ENCODE measurements at places on chromosomes 3 and 15.

- DNase-seq = no peak
These were observed 6.4 kb upstream of the TMEM158 start for GRCh38 chr3:45232521-45232920.

DNA sequence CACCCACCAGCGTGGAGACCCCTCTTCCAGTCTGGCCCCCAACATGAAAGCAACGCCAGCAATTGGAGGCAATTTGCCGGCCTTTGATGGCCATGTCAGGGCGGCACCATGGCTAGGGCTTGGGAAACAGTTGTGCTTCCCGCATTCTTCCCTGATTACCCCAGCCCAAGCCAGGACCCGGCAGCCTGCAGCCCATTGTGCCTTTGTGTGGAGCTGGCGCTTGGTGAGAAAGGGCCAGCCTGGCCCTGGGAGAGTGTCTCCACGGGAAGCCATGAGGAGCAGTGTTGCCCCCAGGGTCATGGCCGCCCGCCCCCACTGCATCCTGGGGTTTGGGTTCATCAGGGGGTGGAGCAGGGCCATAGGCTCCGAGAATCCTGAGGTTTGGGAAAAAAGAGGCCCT, 66.0 kb downstream of the DNAJB8 start:
- no peak for DNase-seq

- no peak for DNase-seq
These were observed 14.4 kb downstream of the CGGBP1 start for GRCh38 chr3:88044411-88044810.

DNA sequence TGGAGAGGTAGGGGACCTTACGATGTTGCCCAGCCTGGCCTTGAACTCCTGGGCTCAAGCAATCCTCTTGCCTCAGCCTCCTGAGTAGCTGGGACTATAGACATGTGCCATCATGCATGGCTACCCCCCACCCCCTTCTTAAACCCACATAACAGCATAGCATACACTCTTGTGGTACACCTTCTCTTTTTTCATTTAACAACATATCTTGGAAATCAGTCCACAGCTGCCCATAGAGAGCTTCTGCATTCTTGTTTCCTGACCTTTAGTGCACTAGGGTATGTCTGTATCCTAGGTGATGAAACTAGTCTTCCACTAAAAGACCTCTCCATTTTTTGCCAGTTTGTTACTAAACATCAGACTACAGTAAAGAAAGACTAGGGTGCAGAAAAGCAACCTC, 33.0 kb downstream of the SLC28A1 start:
- no peak for DNase-seq

DNA sequence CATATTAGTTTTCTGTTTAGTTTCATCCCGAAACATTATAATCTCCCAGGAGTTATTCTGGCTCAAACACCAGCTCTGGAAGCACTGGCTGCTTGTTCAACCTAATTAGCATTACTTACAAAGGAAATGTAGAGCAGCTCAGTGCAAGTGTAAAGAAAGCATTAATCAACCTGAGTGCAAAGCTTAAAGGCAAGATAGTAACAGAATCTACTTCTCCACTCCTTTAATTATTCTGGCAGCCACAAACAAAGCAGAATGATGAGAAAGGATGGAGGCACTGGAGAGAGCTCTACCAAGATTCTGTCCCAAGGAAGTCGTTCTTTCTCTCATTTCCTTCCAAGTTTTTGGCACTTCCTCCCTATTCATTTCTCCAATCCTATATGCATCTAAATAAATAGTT, 1384.0 kb downstream of the ZPLD1 start:
- no peak for DNase-seq

- peak; percentile 33 for DNase-seq
These were observed 35.2 kb downstream of the GLB1 start for GRCh38 chr3:33061782-33062181.

- DNase-seq = no peak
These were observed 74.1 kb upstream of the POMGNT2 start for GRCh38 chr3:43180027-43180426.

DNA sequence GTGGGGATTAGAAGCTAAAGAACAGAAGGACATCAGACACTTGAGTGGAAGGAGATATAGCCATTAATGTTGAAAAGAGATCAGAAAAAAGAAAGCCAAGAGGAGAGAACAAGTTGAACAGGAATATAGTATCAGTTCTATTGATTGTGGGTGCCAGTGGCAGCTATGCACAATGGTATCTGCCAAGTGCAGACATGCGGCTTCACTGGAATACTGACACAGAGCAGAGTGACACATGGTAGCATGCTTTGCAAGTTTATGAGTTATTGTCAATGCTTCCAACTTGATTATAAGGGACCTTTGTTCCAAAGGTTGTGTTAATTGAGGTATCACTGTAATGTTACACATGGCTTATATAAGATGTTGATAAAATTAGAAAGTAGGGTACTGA, 42.0 kb upstream of the TP63 start:
- no peak for DNase-seq

DNA sequence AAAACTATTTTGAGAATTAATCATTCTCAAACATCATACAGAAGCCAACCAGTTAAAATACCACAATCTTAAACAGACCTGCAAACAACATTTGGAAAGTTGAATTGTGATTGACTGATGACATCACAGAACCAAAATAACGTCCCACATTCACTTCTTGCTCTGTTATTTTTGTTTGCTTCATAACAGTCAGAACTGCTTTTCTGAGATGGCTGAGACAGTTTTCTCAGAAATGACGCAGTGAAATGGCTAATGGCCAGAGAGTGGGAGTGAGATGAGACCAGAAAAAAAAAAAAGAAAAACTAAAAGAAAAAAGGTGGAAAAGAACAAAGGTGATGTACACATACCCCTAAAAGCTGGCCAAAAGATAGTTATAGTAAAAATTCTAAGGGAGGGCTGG, 1061.2 kb downstream of the FHIT start:
- DNase-seq = no peak

DNA sequence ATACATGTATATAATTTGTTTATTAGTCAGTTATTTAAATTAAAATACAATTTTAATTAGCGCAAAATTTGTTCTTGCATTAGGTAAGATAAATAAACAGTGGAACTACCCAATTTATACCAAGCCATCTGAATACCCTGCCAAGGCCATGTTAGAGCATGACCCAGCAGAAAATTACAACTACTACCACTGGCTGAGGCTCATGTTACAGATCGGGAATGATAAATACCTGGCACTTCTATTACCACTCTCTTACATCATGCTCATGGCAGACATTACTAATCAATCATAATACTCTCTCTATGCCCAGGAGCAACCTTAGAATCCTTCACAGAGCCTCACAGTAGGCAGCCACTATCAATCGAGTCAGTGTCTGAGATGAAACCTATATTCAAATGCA, 21.2 kb upstream of the LMOD3 start:
- DNase-seq = no peak

GRCh38 chr15:77519540-77519939, 98.9 kb downstream of the HMG20A start:
- no peak for DNase-seq

GRCh38 chr3:31906182-31906581, 74.9 kb downstream of the OSBPL10 start:
- no peak for DNase-seq

DNA sequence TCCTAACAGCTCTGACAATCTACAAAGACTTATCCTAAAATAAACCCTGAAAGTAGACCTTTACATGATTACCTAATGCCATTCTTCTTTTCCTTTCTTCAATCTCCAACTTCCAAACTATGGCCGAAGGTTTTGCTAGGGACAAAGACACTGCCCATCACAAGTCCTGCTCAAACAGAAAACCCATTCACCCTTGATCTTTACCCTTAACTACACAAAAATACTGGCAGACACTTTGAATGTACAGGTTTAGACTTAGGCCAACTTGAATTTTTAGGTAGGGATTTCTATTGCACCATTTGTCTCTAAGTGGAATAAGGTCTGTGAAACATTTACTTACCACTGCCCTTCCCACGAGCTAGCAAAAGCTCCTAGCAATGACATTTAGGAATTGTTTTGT, 64.6 kb downstream of the TMEM212 start:
- DNase-seq = no peak

DNA sequence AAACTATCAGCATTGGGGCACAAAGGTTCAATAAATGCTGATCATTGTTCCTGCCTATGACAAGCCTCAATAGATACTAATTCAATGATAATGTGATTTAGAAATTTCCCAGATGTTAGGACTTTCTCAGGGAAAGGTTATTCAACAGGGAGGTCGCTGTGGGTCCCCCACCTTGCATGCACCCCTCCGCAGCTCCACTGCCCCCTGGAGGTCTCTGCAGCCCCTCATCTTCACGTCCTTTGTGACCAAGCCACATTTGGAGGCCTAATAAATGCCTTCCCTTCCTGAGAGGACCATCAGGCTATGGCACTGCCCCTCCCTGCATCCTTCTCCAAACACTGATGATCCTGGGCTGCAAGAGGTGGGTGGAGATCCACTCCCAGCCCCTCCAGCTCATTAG, 50.2 kb downstream of the NOX5 start:
- no peak for DNase-seq

- no peak for DNase-seq
These were observed 1.3 kb downstream of the FSD2 start for GRCh38 chr15:82804575-82804949.

- no peak for DNase-seq
These were observed 100.0 kb downstream of the MAGI1 start for GRCh38 chr3:65938676-65939075.

- no peak for DNase-seq
These were observed 66.2 kb upstream of the ONECUT1 start for GRCh38 chr15:52856286-52856685.

DNA sequence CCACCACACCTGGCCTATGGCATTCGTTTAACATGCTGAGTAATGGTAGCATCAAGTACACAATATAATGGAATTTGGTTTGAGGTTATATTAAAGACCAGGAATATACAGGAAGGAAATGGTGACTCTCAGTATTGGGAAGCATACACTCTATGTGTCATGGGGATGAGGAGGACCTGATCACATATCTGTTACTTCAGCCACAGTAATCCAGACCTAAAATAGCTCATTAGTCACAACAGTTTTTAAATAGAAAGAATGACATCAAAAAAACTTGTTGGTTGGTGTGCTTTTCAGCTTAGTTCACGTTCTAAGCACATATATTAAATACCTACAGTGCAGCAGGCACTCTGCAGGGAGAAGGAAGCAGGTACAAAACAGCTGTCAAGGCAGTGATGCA, 52.5 kb upstream of the ATP2C1 start:
- DNase-seq = no peak

- DNase-seq = no peak
These were observed 49.3 kb downstream of the TMOD3 start for GRCh38 chr15:51878446-51879386.

- DNase-seq = no peak
These were observed 163.1 kb downstream of the PLCL2 start for GRCh38 chr3:17047894-17048293.

DNA sequence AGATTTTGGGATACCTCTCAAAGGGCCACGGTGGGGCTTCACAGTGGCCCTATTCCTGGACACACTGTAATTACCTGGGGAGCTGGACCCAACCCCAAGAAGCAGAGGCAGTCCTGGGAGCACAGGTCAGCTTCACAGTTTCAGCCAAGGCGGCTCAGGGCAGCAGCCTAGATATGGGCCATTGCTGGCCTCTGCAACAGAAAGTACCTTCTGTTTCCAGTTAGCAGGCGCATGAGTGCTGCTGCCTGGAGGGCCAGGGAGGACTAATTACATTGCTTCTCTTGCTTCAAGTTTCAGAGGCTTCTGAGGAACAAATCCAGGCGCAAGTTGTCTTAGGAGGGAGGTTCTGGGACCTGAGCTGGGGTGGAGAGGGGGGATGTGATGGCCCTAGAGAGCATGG, 13.5 kb upstream of the DUSP7 start:
- no peak for DNase-seq

GRCh38 chr3:113174801-113175485, 36.4 kb upstream of the BOC start:
- no peak for DNase-seq

DNA sequence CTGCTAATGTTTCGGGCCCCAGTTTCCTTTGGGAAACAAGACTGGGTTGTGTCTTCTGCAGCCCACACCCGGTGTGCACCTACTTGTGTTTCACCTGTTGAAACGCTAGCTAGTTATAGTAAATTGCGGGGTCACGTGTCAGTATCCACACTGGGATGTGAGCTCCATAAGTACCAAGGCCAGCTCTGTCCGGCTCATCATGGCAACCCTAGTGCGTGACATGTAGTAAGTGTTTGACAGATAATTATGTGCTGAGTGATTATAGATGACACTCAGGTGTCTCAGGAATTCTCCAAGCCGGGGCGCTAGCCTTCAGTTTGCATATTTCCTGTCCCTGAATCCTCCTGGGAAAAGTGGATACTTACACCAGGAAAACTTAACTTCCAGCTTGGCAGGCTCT, 12.8 kb downstream of the APOD start:
- DNase-seq = no peak

GRCh38 chr15:39788108-39788507, 5.5 kb upstream of the FSIP1 start:
- DNase-seq = no peak

DNA sequence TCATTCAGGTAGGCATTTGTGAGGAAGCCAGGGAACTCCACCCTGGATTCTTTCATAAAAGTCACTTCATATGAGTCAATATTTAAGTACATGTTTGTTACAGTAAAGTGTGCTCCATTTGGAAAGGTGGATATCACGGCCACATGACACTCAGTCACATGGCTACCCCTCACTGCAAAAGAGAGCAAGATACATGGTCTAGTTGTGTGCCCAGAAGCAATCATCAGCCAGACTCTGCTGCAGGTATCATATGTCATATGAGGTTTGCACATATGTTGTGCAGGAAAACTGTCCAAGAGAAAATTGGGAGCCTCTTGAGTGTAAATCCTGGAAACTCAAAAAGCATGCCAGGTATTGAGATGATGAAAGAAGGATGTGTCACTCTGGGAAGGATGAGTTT, 55.0 kb upstream of the NMNAT3 start:
- no peak for DNase-seq

- no peak for DNase-seq
These were observed 123.6 kb upstream of the VEPH1 start for GRCh38 chr3:157626817-157627216.

- DNase-seq = no peak
These were observed 220.2 kb upstream of the COL8A1 start for GRCh38 chr3:99418209-99418635.

DNA sequence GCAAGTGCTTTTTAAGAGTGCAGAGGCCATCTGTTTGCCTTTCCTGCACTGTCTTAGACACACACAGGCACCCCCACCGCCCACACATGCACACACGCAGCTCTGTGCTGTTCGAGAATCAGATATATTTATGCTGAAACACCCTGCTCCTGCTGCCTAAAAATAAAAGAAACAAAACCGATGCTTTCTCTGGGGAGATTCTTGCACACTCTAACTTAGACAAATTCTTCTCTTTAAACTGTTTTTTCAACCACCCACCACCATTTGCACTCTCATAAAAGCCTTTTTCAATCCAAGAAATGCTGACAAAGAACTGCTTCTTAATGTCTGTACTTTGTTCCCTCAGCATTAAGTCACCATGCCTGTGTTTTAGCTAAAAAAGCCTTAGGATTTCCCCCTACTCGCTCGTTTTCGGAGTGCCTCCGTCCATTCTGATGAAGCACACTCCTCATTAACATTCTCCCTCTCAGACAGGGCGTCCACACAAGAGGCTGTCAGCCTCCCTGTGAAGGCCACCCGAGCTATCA, 26.2 kb downstream of the SLC12A8 start:
- DNase-seq = no peak
